Cardiac atrium fibroblast (primary cell): ENCODE measurements at places on chromosomes 5 and 9. TPM values are rescaled to one million over a fixed set of nuclear protein-coding genes. Genes with fewer than 3 reads are reported as not detected.

Gene SAXO1
- not detected in 2 replicates for total RNA-seq

Gene TMEM141
- total RNA-seq, result 104 and 151 TPM in 2 replicates

Gene MXD3
- 7.9 and 12.3 TPM in 2 replicates for total RNA-seq

Gene ENTREP1
- total RNA-seq, result 0.81 TPM in 1 of 2 replicates, not detected in the other

Gene UBE2QL1
- not detected in 2 replicates for total RNA-seq

Gene GLDC
- total RNA-seq, result 1.1 and 3.4 TPM in 2 replicates

Gene ALAD
- 19.5 and 26.6 TPM in 2 replicates for total RNA-seq

Gene ZNF879
- 3.2 and 5.8 TPM in 2 replicates for total RNA-seq

Gene LURAP1L
- total RNA-seq, result 7.6 and 16.2 TPM in 2 replicates

Gene CCNG1
- 152 and 161 TPM in 2 replicates for total RNA-seq

Gene ABLIM3
- 31.9 and 37.2 TPM in 2 replicates for total RNA-seq

Gene DCAF10
- 8.9 and 11.9 TPM in 2 replicates for total RNA-seq

Gene NKD2
- total RNA-seq, result 22.4 and 30.5 TPM in 2 replicates

Gene WDR31
- 0.49 and 0.90 TPM in 2 replicates for total RNA-seq

Gene INSL6
- total RNA-seq, result not detected in 2 replicates

Gene SLIT3
- 13.2 and 31.9 TPM in 2 replicates for total RNA-seq

Gene C9orf50
- not detected in 2 replicates for total RNA-seq

Gene PTGR1
- total RNA-seq, result 90.4 and 112 TPM in 2 replicates
